ENCODE measurements at places on chromosomes 6 and 20.

- no peak for DNase-seq
Measured at GRCh38 chr20:40931410-40932044, 97.1 kb upstream of the TOP1 start.

DNA sequence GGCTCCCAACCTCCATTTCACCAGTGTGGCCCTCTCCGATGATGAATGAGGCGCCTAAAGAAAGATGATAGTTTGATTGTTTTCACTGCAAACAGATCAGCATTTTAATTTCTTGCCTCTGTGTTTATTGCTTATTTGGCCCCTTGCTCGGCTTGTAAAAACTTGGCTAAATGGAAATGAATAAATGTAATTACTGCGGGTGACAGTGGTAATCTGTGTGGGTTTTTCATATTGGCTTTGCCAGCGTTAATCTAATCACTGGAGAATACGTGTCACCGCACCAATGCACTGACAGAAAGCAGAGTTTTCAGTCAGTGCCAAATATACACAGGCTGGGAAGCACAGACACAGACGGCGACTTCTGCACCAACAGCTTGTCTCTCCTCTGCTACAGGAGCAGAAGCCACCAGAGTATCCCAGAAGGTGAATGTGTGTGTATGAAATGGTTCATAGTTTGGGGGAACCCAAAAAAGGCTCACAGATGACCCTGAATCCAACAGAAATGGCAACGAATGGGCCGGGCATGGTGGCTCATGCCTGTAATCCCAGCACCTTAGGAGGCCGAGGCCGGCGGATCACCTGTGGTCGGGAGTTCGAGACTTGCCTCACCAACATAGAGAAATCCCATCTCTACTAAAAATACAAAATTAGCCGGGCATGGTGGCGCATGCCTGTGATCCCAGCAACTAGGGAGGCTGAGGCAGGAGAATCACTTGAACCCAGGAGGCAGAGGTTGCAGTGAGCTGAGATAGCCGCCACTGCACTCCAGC lies 534.0 kb downstream of the PKHD1 start:
- DNase-seq = no peak

DNA sequence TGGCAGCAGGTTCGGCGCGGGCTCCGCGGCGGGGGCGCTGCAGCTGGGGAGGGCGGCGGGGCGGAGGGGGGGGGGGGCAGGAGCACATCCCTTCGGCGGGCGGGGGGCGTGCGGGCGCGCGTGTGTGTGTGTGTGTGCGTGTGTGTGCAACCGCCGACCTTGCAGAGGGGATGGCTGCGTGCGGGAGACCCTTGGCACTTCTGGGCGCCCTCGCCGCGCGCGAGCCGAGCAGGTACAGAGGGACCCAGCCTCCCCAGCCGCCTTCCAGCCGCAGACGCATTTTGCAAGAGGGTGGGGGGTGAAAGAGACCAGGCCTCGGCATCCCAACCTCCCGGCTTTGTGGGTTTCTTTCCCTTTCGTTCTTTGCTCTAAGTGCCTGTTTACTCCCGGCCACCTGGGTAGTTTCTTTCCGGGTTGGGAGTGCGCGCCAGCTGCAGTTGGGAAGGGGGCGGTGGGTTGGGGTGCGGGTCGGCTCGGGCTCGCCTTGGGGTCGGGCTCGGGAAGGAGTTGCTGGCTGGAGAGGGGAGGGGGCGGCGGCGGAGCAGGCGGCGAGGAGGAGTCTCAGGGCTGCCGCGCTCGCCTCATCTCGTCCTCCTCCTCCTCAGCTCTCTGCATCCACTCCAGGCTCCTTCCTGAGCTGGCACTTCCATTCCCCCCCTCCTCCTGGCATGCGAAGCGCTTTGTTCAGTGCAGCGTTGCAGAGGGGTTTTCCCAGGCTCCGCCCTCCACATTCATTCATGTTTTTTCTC lies 620 bp downstream of the HIVEP1 start:
- DNase-seq = peak; percentile 82

DNA sequence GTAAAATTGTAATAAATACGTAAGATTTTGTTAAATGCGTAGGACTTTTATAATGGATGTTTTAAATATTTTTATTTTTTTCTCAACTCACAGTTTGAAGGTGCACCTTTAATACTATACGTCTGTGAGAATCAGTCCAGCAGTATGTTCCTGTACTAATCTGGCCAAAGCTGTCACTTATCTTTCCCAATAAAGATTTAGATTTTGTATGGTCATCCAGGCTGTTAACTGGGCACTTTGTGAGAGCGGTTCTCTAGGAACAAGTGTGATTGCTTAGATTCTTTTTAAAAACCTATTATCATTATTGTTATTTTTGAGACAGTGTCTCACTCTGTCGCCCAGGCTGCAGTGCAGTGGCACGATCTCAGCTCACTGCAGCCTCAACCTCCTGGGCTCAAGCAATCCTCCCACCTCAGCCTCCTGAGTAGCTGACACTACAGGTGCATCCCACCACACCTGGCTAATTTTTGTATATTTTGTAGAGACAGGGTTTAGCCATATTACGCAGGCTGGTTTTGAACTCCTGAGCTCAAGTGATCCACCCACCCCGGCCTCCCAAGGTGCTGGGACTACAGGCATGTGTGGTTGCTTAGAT lies 1.7 kb downstream of the DCBLD1 start:
- no peak for DNase-seq

GRCh38 chr6:153503810-153504209 lies 372.7 kb upstream of the RGS17 start:
- no peak for DNase-seq

DNA sequence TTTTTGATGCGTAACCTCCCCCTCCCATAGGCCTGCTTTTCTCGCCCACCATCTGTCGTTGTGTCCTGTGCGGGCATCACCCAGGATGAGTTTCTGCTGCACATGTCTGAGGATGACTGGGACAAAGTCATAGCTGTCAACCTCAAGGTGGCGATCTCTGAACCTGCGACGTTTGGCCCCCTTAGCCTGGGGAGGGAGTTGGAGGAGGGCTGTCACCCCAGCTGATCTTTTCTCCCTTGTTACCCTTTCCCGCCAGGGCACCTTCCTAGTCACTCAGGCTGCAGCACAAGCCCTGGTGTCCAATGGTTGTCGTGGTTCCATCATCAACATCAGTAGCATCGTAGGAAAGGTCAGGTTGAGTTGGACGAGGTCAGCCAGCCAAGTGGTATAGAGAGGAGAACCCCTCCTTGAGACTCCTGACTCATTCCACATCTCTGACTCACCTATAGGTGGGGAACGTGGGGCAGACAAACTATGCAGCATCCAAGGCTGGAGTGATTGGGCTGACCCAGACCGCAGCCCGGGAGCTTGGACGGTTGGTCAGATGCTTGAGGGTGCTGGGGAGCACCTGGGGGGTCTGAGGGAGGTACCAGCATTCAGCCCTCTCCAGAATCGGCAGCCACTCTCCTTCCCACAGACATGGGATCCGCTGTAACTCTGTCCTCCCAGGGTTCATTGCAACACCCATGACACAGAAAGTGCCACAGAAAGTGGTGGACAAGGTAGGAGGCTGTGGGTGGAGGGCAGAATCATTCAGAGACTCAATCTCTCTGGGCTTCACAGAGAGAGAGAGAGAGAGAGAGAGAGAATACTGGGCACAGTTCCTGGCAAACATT lies 954 bp downstream of the HSD17B8 start:
- DNase-seq = peak; percentile 88

- DNase-seq = peak; percentile 22
Measured at GRCh38 chr6:134979142-134979541, 29.2 kb upstream of the ALDH8A1 start.

- no peak for DNase-seq
Measured at GRCh38 chr20:51023617-51024155, 779 bp upstream of the KCNG1 start.

DNA sequence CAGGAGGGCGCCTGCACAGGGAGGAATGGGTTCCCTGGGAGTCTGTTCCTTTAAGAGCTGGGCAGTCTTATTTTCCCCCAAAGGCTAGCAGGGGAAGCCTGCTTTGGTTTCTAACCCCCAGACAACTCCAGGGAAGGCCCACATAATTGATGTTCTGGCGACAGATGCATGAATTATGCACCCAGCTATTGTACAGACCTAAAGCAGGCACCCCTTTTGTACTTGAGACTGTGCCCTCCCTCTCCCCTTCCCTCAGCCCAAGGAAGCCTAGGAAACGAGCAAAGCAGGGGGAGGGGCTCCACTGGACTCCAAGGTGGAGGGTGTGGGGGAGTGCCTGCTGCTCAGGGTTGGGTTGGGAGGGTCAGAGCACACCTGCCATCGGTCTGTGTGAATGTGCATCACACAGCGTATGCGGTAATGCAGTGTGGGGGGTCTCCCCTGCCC lies 102.1 kb downstream of the KCNB1 start:
- no peak for DNase-seq

GRCh38 chr20:24942679-24943078 lies 6.4 kb upstream of the CST7 start:
- peak; percentile 45 for DNase-seq

- DNase-seq = no peak
Measured at GRCh38 chr6:83904395-83904794, 44.9 kb downstream of the CYB5R4 start.

DNA sequence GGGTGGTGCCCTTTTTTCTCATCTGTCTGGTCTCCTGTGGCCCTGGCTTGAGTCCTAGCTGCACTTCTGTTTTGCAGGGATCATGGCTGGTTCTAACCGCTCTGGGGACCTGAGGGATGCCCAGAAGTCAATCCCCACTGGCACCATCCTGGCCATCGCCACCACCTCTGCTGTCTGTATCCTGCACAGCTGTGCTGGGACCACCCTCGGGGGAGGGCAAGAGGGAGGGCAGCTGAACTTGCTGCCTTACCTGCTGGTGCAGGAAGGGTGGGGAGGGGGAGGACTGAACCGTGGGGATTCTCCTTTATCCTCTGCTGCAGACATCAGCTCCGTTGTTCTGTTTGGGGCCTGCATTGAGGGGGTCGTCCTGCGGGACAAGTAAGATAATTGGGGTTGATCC lies 14.5 kb downstream of the SLC12A5 start:
- no peak for DNase-seq

- DNase-seq = no peak
Measured at GRCh38 chr6:1577146-1577680, 32.5 kb upstream of the FOXC1 start.

DNA sequence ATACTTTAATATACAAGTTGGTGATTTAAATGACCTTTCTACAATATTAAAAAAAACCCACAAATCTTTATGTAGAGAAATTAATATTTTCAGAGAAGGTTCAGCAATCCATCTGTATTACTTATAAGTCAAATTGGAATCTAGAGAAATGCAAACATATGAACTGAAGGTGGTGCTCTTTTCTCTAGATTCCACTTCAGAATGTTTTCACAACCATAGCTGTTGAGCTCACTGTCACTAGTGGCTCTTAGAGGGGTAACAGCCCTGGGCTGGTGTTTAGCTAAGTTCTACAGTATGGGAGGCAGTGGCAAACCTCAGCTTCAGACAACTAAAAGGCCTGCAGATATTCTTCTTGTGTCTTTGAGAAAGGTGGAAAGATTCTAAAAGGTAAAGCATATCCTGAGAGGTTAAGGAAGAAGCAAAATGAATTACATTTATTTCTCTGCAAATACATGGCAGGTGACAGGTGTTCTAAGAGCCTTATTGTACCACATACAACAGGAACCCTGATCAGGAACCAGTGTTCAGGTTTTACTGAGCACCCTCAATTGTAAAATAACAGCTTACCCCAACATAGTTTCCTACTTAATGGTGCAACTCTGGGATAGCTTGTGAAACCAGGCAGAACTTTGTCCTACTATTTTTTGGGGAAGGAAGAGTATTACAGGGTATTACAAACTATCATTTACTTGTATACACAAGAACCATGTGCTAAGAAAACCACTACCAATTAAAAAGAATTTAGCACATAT lies 56.6 kb upstream of the SAMHD1 start:
- no peak for DNase-seq

- DNase-seq = no peak
Measured at GRCh38 chr20:63361519-63362435, 628 bp upstream of the CHRNA4 start.

GRCh38 chr6:7617801-7618764 lies 28.1 kb downstream of the SNRNP48 start:
- DNase-seq = no peak

DNA sequence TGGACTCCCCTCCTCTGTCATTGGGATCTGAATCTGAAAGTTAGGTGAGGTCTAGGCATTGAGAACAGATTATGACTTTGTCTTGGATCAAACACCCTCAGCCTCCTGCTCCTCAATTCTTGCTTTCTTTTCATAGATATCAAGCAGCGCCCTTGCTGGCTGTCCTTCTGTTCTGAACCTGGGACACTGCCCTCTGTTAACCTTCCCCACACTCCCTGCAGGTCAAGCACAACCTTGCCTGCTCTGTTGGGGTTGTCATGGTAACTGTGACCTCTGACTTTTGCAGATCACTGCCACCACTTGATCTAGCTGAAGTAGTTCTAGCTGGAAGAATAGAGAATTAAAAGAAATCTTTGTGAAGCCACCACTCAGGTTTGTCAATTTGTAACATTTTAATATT lies 16.4 kb upstream of the MICA start:
- DNase-seq = peak; percentile 40

DNA sequence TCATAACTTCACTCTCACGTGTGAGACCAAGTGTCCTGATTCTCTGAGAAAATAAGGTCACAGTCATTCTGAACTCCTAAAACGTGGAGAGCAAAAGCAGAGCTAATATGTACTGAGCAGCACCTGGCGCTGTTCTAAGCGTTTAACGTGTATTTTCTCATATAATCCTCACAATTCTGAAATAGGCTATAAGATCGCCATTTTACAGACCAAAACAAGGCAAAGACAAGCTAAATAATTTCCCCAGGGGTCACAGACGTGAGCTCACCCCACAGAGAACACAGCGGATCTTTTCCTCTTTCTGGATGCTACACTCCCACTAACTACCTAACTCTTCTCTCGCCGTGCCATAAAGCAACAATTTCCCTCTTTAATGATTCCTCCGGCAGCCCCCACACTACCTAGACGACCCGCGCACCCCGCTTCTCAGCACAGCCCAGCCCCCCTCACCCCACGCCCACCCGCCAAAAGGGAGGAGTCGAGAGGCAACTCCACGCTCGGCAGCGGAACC lies 636 bp downstream of the SUPT3H start:
- peak; percentile 90 for DNase-seq

DNA sequence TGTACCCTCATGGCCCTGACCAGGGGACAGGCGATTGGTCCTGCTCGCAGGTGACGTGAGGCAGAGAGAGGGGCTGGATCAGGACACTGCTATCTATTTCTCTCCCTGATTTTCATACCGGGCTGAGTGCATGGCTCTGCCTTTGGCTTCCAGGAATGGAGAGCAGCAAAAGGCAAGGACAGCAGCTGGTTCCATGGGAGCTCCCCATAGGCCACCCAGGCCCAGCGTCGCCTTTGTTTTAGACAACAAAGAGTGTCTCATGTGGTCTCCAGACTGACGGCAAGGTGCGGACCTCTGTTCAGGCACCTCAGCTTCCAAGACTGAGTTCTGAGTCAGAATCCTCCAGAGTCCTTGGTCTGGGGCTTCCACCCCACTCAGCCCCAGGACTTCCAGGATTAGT lies 123.1 kb downstream of the VEGFA start:
- no peak for DNase-seq

GRCh38 chr20:61704661-61705060 lies 361.0 kb downstream of the TAF4 start:
- DNase-seq = no peak

DNA sequence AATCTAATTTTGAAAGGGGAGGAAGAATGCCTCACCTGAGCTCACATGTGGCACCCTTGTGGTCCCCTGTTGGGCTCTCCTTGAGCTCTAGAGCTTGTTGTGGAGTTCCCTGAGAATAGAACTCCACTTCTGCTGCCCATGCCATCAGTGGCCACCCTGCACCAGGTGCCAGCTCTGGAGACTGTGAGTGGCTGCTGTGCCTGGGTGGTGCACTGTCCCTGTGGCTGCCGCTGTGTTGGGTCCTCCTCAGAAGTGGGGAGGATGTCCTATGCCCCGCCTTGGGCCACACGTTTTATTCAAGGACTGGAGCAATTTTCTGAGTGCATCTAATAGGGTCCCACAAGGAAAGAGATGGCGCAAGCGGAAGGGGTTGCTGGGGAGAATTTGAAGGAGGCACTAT lies 67.9 kb upstream of the MAP3K7 start:
- no peak for DNase-seq
